ENCODE measurements at places on chromosomes 11 and 22. TPM values are rescaled to one million over a fixed set of nuclear protein-coding genes. Genes with fewer than 3 reads are reported as not detected.

The CECR2 gene
- 6.8 TPM for polyA plus RNA-seq

The HIC2 gene
- 1.7 TPM for polyA plus RNA-seq

The SEPTIN3 gene
- polyA plus RNA-seq, result 289 TPM

The MYOD1 gene
- not detected for polyA plus RNA-seq

The NLRP14 gene
- polyA plus RNA-seq, result not detected

The SERHL2 gene
- 2.0 TPM for polyA plus RNA-seq

The SYT13 gene
- polyA plus RNA-seq, result 82.2 TPM

The OR2AT4 gene
- not detected for polyA plus RNA-seq

The PDGFB gene
- polyA plus RNA-seq, result 8.2 TPM

The OSM gene
- not detected for polyA plus RNA-seq

The SOX10 gene
- 81.2 TPM for polyA plus RNA-seq

Measured in brain (organoid and tissue), 16 donors.